ENCODE measurements at places on chromosomes 13 and 19.

- DNase-seq = no peak
These were observed 585 bp downstream of the MAP1S start for GRCh38 chr19:17719730-17720400.

DNA sequence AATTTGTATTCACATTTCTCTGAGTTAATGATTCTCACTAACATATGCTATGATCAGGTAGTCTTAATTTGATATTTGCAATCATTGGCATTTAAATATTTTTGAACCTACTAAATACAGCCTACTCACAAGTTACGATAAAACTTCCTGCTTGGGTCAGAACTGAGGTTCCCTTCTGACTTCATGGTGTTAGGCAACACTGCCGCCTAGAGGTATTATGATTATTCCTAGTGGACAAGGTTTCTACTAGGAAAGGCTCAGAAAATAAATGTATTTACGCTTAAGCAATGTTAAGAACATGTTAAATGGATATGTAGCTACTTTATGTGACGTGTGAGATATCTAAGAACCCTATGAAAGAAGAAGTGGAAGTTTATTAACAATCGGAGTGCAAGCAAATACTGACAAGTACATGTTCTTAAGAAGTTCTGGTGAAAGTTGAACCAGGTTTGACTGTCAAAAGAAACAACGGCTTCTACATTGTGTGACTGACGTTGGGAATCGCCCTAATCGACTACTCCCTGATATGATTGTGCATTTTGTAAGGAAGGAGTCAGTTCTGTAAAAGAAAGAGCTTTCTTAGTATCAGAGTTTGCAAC lies 1395.8 kb downstream of the SLITRK5 start:
- peak; percentile 14 for DNase-seq

DNA sequence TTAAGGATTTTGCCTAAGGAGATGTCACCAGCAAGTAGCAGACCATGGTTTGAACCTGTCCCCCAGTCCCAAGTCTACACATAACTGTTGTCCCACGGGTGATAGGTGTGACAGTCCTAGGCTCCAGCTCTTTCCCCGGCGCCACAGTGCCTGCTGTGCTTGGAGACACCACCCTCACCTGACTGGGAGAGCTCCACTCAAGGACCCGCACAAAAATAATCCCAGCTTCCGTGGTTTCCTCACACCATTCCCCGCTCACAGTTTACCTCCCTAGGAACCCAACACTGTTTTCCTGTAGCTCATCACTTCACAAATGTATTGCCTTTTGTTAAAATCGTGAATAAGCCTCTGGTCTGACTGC lies 19.8 kb upstream of the RASA3 start:
- DNase-seq = no peak

DNA sequence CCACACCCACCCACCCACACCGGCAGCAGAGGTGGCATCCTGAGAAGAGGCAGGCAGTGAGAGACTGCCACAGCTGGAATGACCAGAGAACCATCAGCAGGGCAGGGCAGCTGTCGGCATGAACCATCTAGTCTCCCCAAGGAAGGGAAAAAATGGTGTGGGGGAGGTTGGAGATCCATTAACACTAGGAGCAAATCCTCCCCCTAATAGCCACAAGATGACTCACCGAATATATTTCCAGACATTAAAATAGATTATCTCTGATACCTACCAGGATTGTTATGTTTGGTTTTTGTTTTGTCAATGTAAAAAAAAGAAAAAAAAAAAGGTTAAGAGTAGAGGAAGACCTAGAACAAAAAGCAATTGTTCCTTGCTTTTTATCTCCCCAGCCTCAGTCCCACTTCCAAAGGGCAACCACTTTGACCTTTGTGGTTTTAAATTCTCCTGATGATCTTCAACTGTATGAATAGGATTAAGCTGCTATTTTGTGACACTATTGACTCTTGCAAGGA lies 34.2 kb downstream of the THSD1 start:
- peak; percentile 41 for DNase-seq

GRCh38 chr13:55255236-55255635 lies 1885.5 kb upstream of the PRR20A start:
- no peak for DNase-seq

- DNase-seq = no peak
These were observed 643 bp downstream of the SLC7A1 start for GRCh38 chr13:29594710-29595379.

- no peak for DNase-seq
These were observed at the start of gene RNASEH2B for GRCh38 chr13:50909605-50910484. TSS of gene RNASEH2B (plus strand) at chr13:50909791. CDS start at chr13:50910077, 286 bp downstream.

DNA sequence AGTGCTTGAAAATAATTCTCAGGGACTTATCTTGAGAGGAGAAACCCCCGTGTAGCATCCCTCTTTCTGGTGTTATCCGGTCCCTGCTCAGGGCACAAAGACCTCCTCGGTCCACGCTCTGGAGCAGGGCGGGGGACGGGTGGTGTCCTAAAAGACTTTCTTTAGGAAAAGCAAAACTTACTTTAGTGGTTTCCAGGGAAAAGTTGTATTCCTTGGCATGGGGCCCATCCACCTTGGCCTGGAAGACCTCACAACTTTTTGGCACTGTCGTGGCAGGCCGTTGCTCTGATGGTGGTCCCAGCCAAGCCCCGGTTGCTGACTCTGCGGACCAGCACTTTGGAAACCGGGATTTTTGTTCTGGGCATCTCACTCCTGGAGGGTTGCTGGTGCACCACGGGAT lies 2.7 kb downstream of the AMER2 start:
- DNase-seq = no peak

DNA sequence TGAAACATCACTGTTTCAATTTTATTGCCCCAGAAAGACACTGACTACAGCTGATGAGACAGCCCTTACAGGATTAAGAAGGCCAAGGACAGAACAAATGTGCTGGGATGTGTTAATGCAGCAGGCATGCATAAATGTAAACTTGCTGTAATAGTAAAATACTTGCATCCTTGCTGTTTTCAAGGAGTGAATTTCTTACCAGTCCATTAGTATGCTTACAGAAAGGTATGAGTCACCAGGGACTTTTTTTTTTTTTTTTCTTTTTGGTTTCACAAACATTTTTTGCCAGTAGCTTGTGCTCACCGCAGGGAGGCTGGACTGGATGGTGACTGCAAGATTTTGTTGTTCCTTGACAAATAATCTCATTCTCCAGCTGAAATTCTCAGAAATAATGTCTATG lies 55.1 kb downstream of the GPR180 start:
- DNase-seq = peak; percentile 64

DNA sequence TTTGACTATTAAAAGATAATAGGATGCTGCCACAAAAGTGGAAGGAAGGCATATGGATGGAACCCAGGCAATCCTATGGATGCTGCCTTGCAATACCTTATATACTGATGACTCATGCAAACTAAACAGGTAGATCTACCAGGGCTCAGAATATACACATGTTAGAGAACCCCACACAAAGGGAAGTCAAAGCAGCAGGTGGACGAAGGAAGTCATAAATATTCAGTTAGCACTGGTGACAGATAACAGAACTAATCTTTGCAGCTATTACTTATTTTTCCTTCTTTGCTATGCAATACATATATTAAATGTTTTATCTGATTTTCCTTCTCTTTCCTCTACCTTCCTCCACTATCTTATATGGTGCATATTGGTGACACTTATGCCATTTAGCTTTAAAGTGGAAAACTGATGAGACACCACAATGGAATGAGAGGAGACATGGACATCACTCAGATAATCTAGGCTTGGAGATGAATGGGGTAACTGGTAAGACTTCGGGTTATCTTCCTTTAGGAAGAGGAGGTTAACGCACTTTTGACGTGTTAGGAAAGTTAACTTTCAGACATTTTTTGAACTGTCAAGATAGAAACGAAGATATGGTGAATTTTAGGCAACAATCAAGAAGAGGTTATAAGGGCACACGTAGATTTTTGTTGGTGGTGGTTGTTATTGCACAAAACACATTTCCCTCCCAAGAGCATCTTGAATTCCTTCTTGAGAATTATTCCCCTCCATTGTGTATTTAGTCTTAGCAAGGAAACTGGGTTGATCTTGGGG lies 39.8 kb upstream of the MBNL2 start:
- DNase-seq = no peak

All from kidney epithelial cell (primary cell).